ENCODE measurements at places on chromosomes 12 and 14. TPM values are rescaled to one million over a fixed set of nuclear protein-coding genes. Genes with fewer than 3 reads are reported as not detected.

DNA sequence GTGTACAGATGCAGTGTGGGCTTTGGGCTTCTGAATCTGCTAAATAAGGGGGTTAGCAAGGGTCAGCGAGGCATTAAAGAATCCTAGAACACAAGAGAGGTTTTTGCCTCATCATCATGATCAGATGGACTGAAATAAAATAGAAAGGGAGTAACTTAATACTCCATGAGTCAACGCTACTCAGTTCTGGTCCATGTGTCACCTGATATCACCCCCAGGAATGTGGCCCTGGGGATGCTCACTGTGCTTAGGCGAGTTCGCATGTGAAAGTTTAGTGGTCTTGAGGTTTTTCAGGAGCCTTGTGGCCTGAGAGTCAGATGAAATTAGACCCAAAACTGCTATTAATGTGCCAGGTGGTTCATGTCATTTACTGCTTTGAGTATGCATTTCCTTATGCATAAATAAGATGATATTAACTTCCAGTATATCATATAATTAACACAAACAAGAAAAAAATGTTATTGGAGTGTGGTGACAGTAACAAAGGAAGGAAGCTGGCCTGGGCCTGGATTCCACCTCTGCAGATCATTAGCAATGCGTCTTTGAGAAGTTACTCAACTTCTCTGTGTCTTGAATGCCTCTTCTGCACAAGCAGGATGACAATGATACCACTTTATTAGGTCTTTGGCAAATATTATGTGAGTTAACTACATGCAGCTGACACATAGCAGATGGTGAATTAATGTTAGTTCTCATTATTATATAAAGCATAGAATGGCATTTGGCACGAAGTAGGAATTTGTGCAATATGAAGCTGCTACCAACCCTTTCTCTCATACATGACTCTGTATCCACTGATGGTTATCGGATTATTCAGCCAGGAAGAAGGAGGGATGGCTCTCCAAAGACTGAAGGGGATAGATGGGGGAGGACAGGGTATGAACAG is 1272.6 kb downstream of the AACS start:
- no peak for DNase-seq

- no peak for DNase-seq
These were observed 173.4 kb upstream of the ATP2B1 start for GRCh38 chr12:89882050-89882449.

GRCh38 chr12:63151623-63152320 is 771 bp upstream of the AVPR1A start:
- no peak for DNase-seq

DNA sequence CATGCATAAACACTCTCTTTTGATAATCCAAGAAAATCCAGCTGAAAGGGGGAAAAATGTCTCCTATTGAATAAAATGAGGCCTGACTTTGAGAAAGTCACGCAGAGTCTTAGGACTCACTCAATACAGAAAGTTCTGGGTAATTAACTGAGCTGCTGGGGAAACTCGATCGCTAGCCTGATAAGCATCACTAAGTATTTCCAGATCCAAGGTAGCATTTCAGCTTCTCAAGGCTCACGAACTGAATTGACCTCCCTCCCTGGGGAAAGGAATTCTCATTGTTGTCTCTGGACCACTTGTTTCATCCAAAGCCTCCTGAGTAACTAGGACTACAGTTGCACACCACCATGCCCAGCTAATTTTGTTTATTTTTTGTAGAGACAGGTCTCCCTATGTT is 13.8 kb upstream of the ANAPC5 start:
- no peak for DNase-seq

DNA sequence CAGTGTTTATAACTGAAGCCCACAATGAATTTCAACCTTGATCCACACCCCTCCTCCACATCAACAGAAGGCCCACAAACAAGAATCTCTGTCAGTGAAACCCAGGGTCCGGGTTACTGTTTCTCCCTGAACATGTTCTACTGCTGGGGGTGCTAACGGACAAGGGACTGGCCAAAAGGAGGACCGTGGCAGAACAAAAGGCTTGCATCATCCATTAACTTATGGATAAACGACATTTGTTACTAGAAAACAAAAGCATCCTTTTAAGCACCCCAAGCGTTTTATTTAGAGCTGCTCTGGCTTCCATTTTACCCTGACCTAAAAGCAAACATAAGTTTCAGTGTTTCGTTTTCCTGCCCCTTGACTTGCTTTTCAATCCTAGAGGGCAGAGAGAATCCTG is 32.2 kb downstream of the BRAP start:
- no peak for DNase-seq

- DNase-seq, result no peak
These were observed 1.2 kb upstream of the CLEC7A start for GRCh38 chr12:10131111-10131690.

DNA sequence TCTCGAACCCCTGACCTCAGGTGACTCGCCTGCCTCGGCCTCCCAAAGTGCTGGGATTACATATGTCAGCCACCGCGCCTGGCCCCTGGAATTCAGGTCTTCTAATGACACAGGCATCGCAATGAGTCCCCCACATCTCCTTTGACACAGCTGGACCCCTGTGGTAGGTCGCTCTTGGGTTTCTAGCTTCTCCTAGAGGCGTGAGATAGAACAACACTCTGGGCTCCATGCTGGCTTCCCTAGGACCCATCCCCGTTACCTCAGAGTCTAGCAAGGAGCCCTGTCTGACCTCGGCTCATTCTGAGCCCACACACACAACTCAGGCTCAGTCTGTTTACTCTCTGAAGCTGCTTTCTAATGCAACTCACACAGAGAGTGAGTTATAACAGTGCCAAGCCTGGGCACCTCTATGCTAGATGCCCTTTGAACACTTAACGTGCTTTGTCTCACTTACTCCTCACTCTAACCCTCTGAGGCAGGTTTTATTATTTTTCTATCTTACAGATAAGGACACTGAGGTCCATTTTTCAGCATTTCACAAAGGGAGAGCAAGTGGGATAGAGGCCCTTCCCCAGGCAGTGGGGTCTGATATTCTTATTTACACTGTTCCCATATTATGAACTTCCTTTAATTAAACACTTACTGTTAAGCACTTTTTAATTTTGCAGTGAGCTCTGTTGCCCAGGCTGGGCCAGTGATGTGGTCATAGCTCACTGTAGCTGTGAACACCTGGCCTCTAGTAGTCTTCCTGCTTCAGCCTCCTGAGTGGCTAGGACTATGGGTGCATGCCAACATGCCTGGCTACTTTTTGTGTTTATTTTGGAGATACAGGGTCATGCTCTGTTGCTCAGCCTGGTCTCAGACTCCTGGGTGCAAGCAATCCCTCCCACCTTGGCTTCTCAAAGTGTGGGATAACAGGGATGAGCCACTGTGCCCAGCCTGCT is 40.6 kb upstream of the RBM19 start:
- DNase-seq, result no peak

GRCh38 chr14:43778570-43778936 is 728.5 kb downstream of the FSCB start:
- no peak for DNase-seq

GRCh38 chr14:23186913-23187654 is 3.6 kb upstream of the SLC7A8 start:
- DNase-seq, result peak; percentile 62

HOXC4 gene
- not detected for total RNA-seq

STAB2 gene
- total RNA-seq, result not detected

TXNDC16 gene
- 77.9 TPM for total RNA-seq

RNASE3 gene
- total RNA-seq, result not detected

DBX2 gene
- 2.9 TPM for total RNA-seq

CPSF6 gene
- total RNA-seq, result 79.1 TPM

Data from frontal cortex (tissue), 4 donors.